8988T (cell line): ENCODE measurements at places on chromosomes 13 and 19.

DNA sequence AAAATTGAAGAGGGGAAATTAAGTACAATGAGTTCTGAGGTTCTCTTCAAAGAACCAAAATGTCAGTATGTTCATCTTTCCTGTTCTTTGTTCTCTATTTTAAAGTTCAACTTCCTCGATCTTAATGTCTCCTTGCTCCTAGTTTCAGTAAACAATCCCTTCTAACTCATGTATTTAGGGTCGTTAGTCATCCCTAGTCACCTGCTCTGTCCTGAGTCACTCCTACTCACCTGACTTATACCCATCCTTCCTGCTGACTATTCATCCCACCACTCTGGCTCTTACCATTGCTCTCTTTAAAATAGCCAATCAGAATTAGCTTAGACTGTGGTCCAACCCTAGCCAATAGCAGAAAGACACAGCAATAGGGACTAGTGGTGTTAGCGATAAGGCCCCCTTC, 24.3 kb downstream of the ZNF90 start:
- DNase-seq: no peak

GRCh38 chr19:48290401-48290770, 20.5 kb downstream of the ZNF114 start:
- peak; percentile 62 for DNase-seq

DNA sequence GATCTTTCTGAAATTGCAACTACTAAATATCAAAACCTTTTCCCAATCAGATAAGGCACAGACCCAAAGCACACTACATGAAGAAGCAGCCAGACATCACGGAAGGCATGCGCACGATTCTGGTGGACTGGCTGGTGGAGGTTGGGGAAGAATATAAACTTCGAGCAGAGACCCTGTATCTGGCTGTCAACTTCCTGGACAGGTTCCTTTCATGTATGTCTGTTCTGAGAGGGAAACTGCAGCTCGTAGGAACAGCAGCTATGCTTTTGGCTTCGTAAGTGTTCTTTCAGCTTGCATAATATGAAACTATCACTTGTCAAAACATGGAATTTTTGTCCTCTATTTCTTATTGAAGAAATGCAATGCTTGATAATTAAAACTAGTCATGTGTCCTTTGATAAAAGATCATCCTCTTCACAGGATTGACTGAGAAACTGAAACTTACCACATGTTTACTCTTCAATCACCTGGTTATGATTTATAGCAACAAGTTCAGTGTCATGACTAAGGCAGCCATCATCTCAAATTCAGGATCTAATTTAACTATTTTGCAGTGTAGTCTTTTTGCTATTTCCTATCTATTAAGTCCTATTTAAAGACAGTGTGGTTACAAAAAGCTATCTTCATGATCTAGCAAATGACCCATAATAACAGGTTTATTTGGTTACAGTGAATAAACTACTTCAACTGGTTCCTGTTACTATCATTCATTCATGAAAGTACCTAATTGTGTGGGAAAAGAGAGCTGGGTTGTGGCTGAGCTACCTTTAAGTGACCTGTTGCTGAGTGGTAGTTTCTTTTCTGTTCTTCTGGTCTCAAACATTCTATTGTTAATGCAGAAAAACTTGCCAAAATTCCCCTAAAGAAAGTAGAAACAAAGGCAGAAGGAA, 6.5 kb downstream of the CCNA1 start:
- DNase-seq: no peak

- DNase-seq: peak; percentile 57
Measured at GRCh38 chr19:2049741-2050348, 1.2 kb downstream of the MKNK2 start.

- DNase-seq: no peak
Measured at GRCh38 chr13:22232186-22232585, 561.3 kb downstream of the FGF9 start.

DNA sequence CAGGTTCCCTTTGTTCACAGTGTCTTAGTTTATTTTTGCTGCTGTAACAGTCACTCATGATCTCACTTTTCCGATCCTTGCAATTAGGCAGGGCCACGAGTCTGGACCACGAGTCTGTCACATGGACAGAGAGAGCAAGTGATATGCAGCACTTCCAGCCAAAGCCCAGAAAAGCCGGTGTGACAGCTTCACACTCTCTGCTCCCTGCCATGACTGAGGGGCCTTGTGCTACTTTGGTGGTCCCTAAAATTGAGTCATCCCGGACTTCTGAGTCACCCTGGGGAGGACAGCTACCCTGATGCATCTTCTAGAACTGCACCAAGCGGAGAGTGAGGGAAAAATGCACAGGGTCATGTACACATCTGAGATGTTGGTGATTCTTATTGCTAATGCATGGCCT, 179.6 kb downstream of the EFNB2 start:
- DNase-seq: no peak

GRCh38 chr13:53622456-53622855, 593.8 kb downstream of the OLFM4 start:
- DNase-seq: no peak

GRCh38 chr13:53041968-53042516, 13.4 kb downstream of the OLFM4 start:
- DNase-seq: no peak

GRCh38 chr19:47601180-47601904, 7.6 kb upstream of the BICRA start:
- DNase-seq: no peak

GRCh38 chr13:77716692-77717091, 19.2 kb downstream of the SLAIN1 start:
- no peak for DNase-seq

DNA sequence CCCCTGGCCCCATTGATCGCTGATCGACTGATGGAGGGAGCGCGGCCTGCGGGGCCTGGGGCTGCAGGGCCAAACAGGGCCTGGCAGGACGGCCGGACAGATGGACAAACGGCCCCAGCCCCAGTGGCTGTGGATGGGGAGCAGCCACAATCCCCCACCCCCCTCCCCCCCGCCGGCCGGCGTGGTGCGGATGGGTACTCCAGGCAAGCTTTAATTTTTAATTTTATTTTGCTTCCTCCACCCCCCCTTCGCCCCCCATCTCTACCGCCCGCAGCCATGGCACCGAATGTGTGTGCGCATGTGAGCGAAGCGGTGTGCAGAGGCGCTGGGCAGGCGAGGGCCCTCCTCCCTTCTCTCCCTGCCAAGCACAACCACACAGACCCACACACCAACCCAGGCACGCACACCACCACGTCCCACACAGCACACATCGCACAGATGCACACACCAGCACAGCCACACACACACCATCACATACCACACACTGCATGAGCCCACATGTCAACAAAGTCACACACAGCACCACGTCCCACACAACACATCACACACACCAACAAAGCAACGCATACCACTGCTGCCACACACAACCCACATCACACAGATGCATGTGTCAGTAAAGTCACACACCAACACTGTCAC, 12.4 kb downstream of the ERFL start:
- DNase-seq: no peak

- DNase-seq: no peak
Measured at GRCh38 chr13:98233127-98233526, 56.1 kb upstream of the RNF113B start.

DNA sequence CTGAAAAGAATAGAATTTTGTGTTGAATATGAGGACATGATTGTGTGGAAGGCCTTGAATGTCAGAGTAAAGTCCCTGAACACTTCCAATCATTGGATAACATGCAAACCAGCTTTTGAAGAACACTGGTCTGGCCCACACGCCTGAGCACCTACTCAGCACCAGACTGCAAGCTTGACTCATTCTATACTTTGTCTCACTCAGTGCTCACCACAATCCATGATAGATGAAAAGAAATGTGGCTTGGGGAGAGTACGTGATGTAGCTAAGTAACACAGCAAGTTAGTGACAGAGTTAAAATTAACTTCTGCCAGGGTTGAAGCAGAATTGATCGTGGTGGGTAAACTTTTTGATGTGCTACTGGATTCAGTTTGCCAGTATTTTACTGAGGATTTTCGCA, 12.0 kb downstream of the DLEU7 start:
- DNase-seq: no peak

GRCh38 chr13:42649141-42649540, 75.2 kb downstream of the TNFSF11 start:
- no peak for DNase-seq

- no peak for DNase-seq
Measured at GRCh38 chr19:966485-967088, 17.6 kb upstream of the WDR18 start.

DNA sequence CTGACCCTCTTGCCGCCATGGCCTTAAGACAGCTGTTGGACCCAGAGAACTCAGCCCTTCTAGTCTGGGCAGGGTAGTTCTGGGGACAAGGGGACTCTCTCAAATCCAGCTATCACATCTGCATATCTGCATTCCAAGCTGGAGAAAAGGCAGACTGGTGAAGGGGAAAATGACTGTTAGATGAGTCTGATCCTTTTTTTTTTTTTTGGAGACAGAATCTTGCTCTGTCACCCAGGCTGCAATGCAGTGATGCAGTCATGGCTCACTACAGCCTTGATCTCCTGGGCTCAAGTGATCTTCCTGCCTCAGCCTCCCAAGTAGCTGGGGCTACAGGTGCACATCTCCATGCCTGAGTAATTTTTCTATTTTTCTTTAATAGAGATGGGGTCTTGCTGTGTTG, 114.3 kb downstream of the SIPA1L3 start:
- no peak for DNase-seq

GRCh38 chr19:11435833-11436313, 438 bp downstream of the PRKCSH start:
- no peak for DNase-seq

GRCh38 chr13:80217614-80218456, 123.1 kb downstream of the SPRY2 start:
- no peak for DNase-seq

GRCh38 chr19:53865523-53865917, 2.2 kb upstream of the MYADM start:
- no peak for DNase-seq

- peak; percentile 63 for DNase-seq
Measured at GRCh38 chr13:27359199-27359821, 65.1 kb upstream of the GTF3A start.

DNA sequence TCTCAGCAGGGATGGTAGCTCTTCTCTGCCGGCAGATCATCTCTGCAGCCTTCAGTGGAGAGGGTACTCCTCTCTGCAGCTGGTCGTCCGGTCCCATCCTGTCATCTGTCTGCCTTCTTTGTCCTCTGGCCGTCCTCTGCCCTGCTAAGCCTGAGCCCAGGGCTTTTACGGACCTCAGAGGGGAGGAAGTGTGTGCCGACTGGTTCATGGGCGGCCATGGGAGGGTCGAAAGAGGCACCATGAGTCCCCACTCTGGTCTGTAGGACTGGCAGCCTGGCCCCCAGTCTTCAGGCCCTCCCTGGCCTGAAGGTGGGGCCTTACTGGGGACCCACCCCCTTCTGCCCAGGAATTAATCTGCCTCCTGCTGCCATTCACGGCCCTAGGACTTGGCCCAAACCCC, 4.0 kb downstream of the ZNF554 start:
- no peak for DNase-seq

DNA sequence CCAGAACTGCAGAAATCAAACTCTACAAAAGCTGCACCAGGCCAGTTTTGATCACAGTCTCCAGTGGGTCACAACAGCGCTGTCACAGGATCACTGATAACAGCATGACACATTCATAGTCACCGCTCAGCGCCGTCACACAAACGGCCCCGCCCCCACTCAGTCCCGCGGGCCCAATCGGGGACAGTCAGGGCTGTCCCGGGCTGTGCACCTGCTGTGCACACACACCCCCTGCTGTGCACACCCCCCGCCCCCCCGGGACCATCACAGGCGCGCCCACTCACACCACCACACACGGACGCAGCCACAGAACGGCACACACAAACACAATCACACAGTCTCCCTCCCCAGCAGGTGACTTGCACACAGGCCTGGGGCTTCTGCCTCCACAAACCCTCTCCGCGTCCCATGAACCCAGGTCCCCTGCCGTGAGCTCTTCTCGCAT, 435 bp upstream of the ZNF382 start:
- DNase-seq: peak; percentile 26

DNA sequence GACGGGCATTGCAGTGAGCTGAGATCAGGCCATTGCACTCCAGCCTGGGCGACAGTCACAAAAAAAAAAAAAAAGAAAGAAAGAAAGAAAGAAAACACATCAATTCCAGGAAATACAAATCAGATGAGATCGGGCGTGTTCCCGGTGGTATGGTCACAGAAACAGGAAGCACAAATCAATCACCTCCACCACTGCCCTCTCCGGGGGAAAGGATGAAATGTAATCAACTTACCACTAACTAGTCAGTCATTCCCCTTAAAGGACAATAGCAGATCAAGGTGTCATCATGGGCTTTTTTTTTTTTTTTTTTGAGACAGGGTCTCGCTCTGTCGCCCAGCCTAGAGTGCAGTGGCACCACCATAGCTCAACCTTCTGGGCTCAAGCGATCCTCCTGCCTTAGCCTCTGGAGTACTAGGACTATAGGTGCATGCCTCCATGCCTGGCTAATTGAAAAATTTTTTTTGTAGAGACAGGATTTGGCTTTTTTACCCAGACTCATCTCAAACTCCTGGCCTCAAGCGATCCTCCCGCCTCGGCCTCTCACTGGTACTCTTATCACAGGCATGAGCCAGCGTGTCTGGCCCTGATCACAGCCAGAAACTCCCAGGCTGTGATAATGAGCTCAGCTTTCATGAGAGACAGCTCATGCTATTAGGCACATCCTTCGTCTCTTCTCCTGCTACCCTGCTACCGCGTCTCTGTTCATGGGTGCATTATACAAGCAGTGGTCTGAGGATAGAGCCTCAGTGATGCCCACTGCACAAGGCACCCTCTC, 6.8 kb upstream of the DPRX start:
- no peak for DNase-seq

DNA sequence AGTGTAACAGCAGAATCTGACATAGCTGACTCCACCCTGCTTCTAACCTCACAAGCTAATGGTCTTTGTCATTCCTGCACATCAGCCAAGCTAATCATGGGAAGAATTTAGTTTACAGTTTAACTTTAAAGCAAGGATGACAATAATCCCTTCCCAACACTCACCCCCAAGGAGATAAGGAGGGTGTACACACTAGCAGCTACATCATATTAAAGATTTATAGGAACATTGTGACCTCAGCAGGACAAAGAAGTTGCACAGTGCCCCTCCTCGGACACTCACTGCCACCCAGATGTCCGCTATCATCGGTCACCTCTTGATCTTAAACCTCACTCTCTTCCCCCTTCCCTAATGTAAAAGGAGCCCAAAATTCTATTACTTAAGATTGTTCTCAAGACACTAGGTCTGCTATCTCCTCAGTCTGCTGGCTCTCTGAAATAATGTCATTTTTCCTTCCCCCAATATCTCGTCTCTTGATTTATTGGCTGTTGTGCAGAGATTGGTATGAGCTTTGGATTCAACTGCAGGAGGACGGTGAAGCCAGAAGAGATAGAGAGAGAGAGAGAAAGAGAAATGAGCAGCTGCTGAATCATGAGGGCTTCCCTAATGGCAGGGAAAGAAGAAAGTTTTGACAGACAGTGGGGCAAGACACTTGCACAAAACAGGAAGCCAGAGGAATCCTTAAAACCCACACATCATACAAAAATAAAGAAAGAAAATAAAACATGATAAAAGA, 17.5 kb upstream of the FFAR2 start:
- no peak for DNase-seq

- DNase-seq: no peak
Measured at GRCh38 chr19:29858000-29858596, 46.3 kb downstream of the CCNE1 start.

- DNase-seq: peak; percentile 58
Measured at GRCh38 chr13:113187263-113187669, 21.2 kb downstream of the PCID2 start.
